Keratinocyte (primary cell): ENCODE measurements at places on chromosomes 5 and 9. TPM values are rescaled to one million over a fixed set of nuclear protein-coding genes. Genes with fewer than 3 reads are reported as not detected.

The CYLC2 gene
- polyA plus RNA-seq, result not detected in 3 replicates

The HMMR gene
- polyA plus RNA-seq, result 1.5 to 16.2 TPM (median 7.7 TPM) in 3 replicates

The GFI1B gene
- polyA plus RNA-seq, result not detected in 3 replicates

The CD72 gene
- 0.66 to 2.4 TPM (median 0.82 TPM) in 3 replicates for polyA plus RNA-seq

The QRFP gene
- polyA plus RNA-seq, result not detected in 3 replicates

The FAM114A2 gene
- polyA plus RNA-seq, result 16.3 to 18.3 TPM (median 16.3 TPM) in 3 replicates

The BRINP1 gene
- 0.52 to 2.5 TPM (median 0.63 TPM) in 3 replicates for polyA plus RNA-seq

The IER5L gene
- polyA plus RNA-seq, result 2.1 to 3.6 TPM (median 2.8 TPM) in 3 replicates

The IL4 gene
- not detected in 3 replicates for polyA plus RNA-seq

The CA9 gene
- 0.89 to 9.5 TPM (median 7.2 TPM) in 3 replicates for polyA plus RNA-seq

The ECSCR gene
- not detected in 3 replicates for polyA plus RNA-seq

The S1PR3 gene
- 4.1 to 5.3 TPM (median 4.6 TPM) in 3 replicates for polyA plus RNA-seq

The PCDHA1 gene
- 0.03 to 0.07 TPM (median 0.06 TPM) in 3 replicates for polyA plus RNA-seq

The CDH6 gene
- not detected in 3 replicates for polyA plus RNA-seq

The PCDHA13 gene
- 0.04 to 0.12 TPM in 2 of 3 replicates, not detected in the other for polyA plus RNA-seq

The OLFM1 gene
- polyA plus RNA-seq, result 0.25 to 0.46 TPM (median 0.37 TPM) in 3 replicates

The PCDHGC3 gene
- 9.8 to 45.1 TPM (median 15.2 TPM) in 3 replicates for polyA plus RNA-seq

The IL13 gene
- not detected in 3 replicates for polyA plus RNA-seq

The MARCOL gene
- polyA plus RNA-seq, result not detected in 3 replicates

The BAG1 gene
- polyA plus RNA-seq, result 22.4 to 30.1 TPM (median 25.1 TPM) in 3 replicates

The ANAPC2 gene
- polyA plus RNA-seq, result 11.9 to 24.0 TPM (median 13.8 TPM) in 3 replicates

The GFPT2 gene
- polyA plus RNA-seq, result 0.02 to 0.04 TPM in 2 of 3 replicates, not detected in the other

The PCDHB5 gene
- polyA plus RNA-seq, result 0.07 to 0.10 TPM (median 0.09 TPM) in 3 replicates

The POU5F2 gene
- polyA plus RNA-seq, result 0.04 to 0.09 TPM in 2 of 3 replicates, not detected in the other

The LIX1 gene
- not detected in 3 replicates for polyA plus RNA-seq

The ACOT12 gene
- 0.06 TPM in 1 of 3 replicates, not detected in the others for polyA plus RNA-seq

The FST gene
- 139 to 557 TPM (median 276 TPM) in 3 replicates for polyA plus RNA-seq

The ANKRD34B gene
- 0.01 TPM in 1 of 3 replicates, not detected in the others for polyA plus RNA-seq
